ENCODE measurements at places on chromosomes 7 and 10.

GRCh38 chr10:33618196-33618595, 283.7 kb upstream of the NRP1 start:
- DNase-seq, result no peak

DNA sequence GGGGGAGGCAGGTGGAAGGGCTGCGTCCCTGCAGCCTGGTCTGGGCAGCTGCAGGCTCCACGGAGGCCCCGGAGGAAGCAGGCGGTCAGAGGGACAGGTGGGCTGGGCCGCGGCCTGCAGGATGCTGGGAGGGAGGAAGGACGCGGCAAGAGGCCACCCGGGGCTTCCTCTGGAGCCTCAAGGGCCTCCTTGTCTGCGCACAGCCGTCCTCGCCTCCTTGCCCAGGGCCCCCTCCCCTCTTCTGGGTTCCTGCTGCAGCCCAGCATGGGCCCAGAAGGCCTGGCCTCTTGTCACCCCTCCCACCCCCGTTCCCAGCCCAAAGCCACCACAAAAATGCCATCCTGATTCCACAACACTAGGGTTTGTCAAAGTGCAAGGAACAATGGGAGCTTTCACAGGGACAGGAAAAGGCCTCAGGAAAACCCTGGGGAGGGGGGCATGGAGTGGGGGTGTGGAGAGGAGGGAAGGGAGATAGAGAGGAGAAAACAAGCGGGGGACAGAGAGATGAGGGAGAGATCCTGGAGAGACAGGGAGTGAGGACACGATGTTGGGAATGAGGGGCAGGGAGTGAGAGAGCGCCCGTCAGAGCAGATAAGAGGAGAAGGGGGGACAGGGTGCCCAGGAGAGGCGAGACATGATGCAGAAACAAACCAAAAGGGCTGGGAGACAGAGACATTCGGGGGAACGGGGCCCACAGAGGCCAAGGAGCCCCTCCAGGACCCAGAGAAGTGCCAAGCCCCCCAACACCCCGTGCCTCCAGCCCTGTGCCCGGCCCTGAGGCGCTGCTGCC, 41.8 kb downstream of the ZCCHC24 start:
- DNase-seq, result no peak

DNA sequence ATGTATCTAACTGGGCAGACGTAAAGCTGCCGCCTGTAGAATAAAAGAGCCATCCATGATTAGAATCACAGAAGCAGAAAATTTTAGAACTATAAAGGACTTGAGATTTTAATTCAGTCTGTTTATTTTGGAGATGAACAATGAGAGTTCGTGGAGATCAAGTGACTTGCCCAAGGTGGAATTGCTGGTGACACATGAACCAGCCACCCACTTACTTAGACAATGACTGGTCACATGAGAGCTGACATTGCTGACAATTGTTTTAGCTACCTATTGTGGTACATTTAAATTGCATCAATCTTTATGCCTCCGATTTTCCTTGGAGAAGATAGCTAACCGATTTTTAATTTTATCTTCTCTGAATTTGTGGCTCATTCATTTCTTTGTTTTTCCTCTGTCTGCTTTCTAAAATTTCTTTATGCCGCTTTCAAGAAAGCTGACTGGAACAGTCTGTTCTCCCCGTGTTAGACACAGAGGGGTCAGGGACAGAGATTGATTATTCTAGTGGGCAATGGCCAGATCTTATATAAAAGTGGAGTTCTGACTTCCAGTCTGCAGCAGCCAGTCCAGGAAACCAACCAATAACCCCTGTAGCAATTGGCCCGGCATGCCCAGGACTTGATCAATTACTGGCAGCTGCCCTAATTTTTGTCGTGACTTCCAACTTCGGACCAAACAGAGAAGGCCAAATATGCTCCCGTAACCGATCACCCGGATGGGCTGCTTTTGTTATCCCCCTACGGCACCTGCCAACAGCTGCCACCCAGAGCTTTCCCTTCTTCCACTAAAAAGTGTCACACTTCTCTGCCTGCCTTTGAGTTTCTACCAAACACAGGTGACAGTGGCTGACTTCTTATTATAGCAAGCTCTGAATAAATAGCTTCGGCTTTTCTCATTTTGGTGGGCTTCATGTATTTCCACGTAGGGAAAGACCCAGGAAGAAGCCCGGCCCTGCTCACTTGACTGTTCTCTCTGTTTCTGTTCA, 241.6 kb downstream of the CAMK1D start:
- no peak for DNase-seq

DNA sequence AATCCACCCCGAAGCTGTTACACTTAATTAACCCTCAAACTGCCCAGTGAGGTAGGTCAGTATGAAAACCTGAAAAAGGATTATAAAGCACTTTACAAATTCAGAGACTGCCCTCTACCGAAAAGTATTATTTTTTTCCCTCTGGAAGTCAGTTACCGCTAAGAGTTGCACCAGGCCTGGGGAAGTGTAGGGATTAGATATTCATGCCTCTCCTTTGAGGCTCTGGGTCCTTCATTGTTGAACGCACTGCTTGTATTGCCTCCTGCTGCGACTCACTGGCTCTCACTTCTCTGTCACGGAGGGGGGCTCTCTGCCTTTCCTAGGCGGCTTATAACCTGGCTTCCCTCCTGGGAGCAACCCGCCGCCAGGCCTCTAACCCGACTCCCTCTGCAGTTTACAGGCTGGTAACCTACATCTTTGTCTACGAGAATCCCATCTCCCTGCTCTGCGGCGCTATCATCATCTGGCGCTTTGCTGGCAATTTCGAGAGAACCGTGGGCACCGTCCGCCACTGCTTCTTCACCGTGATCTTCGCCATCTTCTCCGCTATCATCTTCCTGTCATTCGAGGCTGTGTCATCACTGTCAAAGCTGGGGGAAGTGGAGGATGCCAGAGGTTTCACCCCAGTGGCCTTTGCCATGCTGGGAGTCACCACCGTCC, 2.7 kb downstream of the RHBDD2 start:
- no peak for DNase-seq

GRCh38 chr10:89360157-89360556, 17.7 kb upstream of the IFIT1B start:
- DNase-seq, result peak; percentile 82

- no peak for DNase-seq
Observed at GRCh38 chr10:7635408-7636125, 31.2 kb downstream of the ITIH5 start.

DNA sequence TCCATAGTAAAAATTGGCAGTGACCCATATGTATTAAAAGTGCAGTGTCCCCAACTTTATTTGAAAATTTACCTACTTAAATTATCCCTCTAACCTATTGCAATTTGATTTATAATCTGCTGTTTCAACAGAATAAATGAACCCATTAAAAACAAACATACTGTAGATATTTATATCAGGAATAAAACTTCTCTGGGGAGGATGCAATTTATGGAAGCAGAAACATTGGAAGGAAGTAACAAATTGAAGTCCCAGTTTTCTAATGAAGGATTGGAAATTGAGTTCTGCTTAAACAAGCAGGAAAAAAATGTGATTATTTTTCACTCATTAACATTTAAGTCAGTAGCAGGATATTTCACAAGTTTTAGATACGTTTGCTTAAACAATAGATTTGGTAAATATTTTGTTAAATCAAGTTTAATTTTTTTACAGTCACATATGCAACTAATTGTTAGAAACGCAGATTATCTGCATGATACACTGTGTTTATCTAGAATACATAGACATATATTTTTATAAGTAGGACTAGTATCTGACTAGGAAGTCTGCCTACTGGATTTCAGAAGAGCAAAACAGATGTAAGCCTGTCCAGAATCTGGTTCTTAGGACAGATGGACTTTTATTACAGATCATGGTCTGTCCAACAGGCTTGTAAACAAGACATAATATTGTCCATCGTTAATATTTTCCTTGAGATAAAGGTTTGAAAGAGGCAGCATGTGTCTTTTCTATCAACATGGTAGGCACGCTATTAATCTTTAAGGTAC, 5.3 kb downstream of the AGMO start:
- no peak for DNase-seq

GRCh38 chr7:38222481-38223096, 44.5 kb downstream of the STARD3NL start:
- DNase-seq, result peak; percentile 81

DNA sequence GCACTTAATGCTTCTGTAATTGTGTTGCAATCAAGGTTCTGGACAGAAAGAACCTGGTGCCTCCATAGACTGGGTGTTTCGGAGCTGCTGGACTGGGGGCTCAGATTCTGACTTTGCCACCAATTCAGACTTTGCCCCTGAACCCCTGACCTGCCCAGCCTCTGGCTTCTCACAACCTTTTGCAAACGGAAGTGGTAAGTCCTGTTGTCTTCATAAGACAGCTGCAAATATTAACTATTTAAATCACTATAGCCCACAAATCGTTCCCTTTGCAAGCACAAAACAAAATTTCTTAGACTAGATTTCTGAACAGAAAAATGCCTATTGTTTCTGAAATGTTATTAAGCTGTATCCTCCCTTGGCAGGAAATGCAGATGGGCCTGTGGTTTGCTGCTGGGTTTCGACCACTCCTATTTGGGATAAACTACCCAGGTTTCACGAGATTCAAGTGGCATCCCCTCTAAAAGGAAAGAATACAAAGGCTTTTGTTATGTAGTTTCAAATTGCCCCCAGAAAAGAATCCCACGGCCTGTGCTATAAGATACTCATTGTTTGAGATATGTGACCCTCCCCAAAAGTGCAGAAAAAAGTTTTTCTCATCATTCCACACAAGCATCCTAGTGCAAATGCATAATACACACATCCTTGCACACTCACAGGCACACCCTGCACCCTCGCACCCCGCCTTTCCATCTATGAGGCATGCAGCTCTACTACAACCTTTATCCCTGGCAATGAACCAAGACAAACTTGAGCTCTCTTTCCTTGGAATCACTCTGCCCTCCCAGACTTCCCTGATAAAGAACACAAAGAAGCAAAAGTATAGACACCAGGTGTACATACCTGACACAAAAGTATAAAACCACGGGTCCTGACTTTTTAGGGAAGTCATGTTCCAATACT, 209.1 kb downstream of the PRPF18 start:
- no peak for DNase-seq

- DNase-seq, result no peak
Observed at GRCh38 chr10:117461766-117462423, 80.7 kb upstream of the EMX2 start.

DNA sequence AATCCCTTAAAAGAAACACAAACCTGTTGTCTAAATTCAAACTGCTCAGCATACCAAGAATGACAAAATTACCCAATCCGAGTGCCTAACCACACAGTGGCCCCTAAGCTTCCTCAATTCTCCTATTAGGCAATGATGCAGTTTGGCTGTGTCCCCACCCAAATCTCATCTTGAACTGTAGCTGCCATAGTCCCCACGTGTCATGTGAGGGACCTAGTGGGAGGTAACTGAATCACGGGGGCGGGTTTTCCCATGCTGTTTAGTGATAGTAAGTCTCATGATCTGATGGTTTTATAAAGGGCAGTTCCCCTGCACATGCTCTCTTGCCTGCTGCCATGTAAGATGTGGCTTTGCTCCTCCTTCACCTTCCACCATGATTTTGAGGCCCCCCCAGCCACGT, 21.9 kb downstream of the PSAP start:
- peak; percentile 70 for DNase-seq

DNA sequence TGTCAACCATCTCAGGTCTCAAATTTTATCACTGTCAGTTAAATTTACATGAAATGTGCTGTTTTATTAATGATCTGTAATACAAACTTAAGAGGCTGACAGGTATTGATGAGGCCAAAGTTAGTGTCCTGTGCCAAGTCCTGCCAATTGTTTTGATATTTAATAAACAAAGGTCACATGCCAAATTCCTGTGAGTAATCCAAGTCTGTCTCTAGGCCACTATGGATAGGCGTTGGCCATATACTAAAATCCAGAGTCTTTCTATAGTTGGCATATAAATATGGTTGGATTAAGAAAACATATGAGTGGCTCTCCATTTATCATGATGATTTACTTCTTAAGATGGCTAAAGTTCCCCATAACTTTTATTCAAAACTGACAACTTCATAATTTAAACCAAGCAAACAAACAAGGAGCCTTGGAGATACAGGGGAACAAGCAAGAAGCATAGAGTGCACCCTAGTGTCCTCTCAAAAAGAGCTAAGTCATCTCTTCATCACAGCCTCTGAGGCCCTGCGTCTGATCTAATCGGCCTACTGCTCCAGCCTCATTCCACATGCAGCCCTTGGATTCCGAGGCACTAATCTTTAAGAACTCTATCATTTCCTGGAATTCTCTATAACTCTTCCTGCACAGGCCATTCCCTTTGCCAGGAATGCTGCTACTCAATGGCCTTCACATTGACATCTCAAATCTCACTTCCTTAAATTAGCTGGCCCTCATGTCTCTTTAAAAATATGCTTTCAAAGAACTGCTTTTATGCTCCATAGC, 32.7 kb upstream of the NRCAM start:
- DNase-seq, result no peak

- DNase-seq, result no peak
Observed at GRCh38 chr10:88765816-88766215, 6.0 kb downstream of the LIPN start.

- DNase-seq, result no peak
Observed at GRCh38 chr7:155984609-155985405, 172.5 kb upstream of the SHH start.

DNA sequence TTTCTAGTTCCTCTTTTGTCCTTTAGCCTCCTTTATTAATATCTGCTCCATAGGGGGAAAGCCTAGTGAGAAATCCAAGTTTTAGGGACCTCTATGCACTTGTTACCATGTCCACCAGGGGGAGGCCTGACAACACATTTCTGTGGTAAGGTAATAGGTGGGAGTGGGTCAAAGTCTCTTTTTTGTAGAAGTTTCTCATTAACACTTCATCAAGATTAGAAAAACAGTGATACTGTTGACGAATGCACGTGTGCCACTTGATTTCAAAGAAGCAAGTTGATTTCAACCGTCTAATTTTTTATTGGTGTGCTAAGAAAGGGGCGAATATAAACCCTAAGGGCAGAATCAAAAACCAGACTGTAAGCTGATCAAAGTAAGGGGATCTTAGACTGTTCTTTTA, 30.6 kb downstream of the CISD1 start:
- DNase-seq, result peak; percentile 83

GRCh38 chr7:155879592-155879991, 67.3 kb upstream of the SHH start:
- no peak for DNase-seq

DNA sequence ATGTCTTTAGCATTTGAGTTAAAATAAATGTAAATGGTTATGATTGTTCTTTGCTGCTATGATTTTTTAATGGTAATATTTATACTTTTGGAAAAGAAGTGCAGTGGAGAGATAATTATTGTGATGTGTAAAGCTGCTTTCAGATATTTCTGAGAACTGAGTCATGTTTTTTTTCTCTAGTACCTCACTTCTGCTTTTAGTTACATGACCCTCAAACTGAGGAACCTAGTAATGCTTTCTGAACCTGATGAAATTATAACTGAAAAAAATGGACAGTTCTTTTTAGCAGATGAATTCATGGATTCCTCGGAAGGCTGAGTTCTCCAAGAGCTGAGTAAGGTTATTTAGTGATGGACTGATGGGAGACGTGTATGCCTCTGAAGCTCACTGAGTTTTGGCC, 167.8 kb downstream of the CDCA7L start:
- peak; percentile 8 for DNase-seq
